ENCODE measurements at places on chromosomes 11 and 22.

DNA sequence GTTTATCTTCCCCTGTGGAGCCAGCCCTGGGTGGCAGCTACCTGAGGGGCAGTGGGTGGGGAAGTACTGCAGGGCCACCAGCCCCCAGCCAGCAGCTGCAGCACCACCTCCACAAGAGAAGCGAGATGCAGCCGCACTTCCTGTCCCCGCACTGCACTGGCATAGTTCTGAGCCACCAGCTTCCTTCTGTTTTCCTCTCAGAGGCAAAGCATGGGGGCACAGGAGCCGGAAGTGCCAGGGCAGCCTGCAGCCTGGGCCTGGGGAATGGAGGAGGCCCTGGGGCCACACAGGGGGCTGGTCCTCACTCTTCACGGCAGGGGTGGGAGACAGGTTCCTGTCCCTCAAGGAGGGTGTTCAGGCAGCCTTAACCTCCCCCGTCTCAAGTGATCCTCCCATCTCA lies 11.9 kb upstream of the SH3BP1 start:
- no peak for DNase-seq

DNA sequence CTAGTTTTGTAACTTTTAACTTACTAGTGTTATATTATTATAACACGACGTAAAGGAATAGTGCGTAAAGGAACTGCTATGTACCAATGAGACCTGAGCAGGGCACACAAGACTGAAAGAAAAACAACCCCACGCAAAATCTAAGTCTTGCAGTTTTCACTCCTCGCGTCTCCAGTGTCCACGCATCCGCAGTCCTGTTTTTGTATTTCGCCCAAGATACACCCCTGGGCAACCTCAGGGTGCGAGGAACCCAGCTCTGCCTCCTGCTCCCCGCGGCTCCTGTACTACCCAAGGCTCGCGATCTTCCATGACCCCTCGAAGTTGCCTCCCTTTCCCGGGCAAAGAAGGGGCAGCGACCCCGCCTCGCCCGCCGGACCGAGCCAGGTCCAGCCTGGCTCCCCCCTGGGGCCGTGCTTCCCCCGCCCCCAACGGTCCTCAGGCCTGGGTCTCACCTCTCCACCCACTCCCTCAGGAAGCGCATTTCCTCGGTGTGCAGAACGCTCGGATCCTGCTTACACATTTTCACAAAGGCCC lies 393 bp downstream of the ST13 start:
- DNase-seq = no peak

DNA sequence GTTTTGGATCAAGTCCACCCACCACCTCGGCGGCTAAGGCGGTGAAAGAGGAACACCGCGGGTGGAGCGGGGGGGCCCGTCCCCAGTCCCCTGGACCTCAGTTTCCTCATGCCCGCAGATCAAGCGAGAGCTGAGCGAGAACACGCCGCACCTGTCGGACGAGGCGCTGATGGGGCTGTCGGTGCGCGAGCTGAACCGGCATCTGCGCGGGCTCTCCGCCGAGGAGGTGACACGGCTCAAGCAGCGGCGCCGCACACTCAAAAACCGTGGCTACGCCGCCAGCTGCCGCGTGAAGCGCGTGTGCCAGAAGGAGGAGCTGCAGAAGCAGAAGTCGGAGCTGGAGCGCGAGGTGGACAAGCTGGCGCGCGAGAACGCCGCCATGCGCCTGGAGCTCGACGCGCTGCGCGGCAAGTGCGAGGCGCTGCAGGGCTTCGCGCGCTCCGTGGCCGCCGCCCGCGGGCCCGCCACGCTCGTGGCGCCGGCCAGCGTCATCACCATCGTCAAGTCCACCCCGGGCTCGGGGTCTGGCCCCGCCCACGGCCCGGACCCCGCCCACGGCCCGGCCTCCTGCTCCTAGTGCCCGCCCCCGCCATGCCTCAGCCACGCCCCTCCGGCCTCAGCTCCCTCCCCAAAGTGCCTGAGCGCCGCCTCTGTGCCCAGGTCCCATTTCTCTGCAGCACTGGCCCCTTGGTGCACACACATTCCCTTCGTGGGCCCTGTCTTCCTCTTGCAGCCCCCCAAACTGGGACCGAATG lies 12.7 kb downstream of the MAFF start:
- DNase-seq = no peak

DNA sequence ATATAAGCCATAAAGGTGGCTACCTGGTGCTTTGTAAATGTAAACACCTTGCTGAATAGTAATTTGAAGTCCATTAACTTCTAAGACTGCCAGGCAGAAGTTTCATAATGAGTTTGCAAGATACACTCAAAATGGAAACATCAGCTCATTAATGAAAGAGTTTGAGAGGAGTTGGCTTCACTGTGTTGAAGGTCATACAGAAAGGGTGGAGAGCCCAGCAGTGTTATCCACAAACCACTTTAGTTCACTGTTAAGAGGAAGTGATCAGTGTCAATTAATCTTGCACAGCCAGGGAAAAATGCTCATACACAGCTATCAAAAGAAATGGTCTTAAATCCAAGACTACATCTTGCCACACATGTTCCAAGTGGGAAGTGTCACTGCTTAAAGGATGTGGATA lies 689.4 kb downstream of the JRKL start:
- DNase-seq = no peak

DNA sequence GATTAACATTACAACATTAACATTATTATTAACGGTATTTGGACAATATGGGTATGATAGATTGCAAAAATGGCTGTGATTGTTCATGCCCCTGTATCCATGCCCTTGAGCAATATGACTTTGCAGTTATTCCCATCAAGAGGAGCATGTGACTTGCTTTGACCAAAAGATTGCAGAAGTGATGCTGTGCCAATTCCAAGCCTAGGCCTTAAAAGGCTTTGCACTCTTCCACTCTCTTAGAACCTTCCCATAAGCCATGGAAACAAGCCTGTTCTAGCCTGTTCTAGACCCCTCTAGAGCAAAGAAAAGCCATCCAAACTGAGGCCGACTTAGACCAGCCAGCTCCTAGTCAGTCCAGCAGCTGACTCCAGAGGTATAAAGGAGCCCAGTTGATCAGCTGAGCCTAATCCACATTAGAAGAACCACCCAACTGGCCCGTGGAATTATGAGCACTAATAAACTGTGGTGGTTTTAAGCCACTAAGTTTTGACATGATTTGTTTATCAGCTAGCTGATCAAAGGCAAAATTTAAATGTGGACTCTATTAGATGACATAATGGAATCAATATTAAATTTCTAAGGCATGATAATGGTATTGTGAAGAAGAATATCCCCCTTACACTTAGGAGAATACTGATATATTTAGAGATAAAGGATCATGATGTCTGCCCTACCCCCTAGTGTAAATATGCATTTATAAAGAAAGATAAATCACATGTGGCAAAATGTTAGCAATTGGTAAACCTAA lies 28.6 kb downstream of the RAB30 start:
- DNase-seq = no peak

DNA sequence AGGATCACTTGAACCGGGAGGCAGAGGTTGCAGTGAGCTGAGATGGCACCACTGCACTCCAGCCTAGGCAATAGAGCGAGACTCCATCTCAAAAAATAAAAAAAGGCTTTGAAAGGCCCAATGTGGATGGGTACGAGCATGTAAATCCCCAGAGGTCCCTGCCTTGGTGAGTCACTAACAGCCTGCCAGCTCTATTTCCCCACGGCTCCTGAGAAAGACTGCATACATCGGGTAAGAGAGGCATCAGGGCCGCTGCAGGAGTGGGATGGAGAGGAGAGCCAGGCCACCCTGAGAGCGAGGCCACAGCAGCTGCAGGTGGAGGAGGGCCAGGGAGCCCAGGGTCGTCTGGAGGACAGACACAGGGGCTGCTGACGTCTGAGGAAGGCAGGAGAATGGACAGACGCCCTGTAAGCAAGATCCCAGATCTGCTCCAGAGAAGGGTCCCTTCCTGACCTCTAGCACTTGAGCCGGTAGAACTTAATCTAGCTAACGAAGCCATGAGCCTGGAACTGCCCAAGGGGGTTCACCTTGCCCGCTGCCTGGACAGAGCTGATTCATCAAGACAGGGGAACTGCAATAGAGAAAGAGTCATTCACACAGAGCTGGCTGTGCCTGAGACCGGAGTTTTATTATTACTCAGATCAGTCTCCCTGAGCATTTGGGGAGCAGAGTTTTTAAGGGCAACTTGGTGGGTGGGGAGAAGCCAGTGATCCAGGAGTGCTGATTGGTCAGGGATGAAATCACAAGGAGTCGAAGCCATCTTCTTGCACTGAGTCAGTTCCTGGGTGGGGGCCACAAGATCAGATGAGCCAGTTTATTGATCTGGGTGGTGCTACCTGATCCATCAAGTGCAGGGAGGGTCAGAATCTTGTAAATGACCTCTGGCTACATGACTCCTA lies 5.1 kb upstream of the KRTAP5-9 start:
- DNase-seq = no peak

DNA sequence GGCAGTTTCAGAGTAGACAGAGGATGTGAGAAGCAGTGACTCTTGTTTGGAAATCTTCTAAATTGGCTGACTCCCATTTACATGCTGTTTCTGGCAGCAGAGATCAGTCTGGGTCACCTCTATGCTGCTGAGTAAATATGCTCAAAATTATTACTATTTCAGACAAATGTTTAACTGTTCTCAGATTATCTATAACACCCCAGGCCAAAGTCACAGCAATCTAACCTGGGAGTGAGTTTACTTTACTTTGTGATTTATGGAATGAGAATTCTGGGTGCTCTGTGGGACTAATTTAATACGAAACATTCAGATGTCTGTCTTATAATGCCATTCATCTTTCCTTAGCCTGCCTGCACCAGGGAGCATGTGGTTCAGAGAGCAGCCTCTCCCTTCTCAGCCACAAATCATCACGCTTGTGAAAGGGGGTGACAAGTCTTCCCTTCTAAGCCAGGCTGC lies 282.5 kb upstream of the MPPED2 start:
- no peak for DNase-seq

GRCh38 chr11:92122561-92122960 lies 102.1 kb upstream of the FAT3 start:
- no peak for DNase-seq

DNA sequence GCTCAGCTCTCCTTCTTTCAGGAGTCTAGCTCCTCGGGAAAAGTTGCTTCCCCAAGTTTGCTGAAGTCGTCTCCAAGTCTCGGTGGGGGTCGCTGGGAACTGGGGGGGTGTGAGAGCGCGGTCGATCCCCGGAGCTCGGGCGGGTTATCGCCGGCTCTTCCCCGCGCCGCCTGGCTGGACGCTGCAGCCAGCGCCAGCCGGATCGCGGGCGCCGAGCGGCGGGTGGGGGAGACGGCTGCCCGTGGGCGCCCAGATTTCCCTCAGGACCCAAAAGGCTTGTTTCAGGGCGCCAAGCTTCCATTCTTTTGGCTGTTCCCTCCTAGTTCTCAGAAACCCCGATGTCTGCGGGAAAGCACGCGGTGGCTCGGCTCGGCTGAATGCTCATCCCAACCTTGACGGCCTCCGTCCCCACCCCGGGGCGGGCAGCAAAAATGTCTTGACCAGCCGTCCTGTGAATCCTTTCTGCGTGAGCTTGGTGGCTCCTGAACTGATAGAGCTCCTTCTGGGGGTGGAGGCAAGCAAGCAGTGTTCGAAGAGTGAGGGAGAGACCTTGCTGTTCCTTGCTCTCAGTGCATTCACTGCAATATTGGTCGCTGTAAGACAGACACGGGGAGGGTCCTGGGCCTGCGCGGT lies 1.7 kb downstream of the ZBTB16 start:
- no peak for DNase-seq

DNA sequence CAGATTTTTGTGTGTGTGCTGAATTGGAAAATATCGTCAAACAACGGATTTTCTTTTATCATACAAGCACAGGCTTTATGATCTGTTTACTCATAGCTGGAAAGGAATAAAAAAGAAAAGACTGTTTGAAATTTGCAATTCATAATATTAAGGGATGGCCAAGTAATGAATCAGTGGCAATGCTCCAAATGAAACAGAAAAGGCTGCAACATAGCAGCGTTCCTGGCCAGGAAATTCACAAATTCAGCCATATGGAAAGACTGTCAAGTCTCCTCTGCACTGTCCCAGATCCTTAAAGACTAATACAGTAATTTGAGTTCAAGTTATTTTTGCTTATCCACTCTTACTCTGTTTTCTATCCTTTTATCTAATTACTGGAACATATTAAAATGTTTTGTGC lies 98.2 kb downstream of the MSANTD4 start:
- no peak for DNase-seq

DNA sequence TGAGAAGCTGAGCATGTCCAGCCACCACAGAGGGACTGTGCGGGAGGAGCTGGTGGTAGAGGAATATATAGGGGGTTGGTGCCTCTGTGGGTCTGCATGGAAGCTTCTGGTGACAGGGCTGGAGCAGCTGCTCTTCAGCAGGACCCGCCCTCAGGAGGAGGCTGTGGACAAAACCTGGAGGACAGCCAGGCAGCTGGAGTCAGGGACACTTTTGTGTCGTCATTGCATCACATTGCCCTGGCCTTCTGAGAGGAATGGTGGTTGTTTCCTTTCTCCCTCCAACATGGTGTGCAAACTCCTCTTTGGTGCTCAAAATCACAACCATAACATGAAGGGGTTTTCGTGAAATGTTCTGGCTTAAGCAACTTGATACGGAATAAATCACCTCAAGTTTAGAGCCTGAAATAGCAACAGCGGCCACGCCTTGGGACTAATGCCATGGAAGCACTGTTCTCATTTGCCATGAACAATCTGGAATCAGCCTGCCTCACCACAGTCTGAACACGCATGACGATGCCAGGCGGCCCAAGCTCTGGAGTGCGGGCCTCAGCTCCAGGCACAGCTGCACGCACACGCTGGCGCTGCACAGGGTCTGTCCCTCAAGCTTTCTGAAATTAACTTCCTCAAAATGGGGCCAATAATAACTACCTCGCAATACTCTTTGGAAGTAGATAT lies 17.1 kb upstream of the CSRP3 start:
- no peak for DNase-seq

DNA sequence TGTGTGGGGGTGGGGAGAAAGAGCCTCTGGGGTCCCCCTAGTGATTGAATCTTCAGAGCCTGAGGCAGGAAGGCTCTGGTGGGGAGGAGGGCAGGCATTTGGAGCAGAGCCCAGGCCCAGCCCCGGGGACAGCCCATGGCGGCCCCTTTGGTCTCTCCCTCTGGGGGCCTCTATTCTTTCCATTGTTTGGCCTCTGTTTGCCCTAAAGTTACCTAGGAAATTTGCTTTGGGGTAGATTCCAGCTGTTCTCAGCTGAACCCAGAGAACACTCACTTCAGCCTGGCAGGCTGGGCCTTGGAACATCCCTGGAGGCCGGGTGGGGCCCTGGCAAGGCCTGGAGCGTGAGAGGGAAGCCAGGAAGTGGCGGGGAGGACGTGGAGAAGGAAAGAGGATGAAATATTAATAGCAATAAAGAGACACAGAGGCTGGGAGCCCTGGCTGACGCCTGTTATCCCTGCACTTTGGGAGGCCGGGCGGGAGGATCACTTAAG lies 22.9 kb upstream of the A4GALT start:
- DNase-seq = no peak

DNA sequence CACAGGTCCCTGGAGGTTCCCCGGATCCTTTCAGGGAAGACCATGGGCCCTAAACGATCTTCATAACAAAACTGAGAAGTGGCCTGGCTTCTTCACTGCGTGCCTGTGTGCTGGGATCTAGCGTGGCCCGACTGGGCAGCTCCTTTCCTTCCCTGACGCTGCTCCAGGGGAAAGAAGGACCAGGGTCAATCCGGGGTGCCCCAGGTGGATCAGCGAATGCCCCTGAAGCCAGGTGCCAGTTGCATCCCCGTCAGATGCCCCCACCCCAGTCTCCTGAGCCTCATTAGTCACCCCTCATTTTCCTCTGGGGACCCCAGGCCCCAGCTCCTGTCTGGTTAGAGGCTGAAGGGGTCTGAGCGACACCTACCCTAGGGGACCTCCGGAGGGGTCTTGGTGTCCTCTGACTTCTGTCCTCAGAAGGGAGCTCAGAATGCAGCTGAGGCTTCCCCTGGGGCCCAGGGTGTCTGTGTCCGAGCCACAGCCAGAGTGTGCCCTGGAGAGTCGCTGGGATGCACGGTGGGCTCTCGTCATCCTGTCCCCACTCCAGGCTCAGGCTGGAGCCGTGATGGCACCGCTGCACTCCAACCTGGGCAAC lies 18.7 kb upstream of the MUC6 start:
- no peak for DNase-seq
